ENCODE measurements at places on chromosomes 13 and 19.
A peak's percentile ranks its signal among the peaks of the same experiment; 100 is the strongest.

DNA sequence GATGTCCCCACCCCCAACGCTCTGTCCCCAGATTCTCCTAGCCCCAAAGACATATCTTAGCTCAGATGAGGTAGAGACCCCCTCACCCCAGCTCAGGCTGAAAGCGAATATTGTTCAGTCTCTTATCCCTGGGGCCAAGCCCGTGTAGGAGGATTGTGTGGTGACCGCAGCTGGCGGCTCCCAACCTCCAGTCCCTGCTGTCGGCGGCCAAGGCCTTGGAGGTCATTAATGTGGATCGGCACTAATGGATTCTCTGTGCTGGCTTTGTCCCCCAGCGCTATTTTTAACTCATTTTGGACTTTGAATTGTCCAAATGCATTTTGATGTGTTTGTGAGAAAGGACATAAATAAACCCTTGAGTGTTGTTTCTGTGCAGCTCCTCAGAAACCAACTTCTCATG is 124.2 kb downstream of the UQCRFS1 start:
- no peak for DNase-seq

DNA sequence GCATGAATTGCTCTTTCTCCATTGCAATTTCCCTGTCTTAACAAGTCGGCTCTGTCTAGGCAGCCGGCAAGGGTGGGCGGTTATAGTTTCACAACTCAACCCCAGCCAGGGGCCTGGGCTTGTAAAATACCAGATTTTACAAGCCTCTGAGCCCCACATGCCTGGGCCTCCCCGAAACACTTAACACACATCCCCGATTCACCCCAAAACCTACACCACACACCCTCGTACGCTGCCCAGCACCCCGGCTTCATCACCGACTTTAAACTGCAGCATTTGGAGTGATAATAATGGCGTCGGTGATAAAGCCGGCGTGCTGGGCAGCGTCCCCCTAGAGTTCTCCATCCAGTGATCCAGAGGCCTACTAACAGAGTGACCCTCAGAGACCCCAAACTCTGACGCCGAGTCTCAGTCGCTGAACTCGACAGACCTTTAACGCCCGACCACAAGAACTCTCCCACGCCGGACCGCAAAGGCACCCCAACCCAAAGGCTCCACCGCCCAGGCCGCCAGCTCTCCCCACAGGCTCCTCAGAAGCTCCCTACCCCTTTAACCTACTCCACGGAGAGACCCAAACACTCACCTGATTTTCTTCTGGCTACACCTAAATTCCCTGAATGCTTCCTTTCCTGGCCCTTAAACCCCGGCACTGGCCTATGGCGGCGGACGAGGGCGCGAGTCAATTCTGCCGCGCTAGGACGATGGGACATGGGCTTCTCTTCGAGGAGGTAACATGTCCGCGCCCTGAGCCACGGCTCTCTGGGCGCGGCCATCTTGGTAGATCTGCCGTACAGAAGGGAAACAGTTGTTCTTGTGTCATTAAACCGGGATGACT is at the start of gene ZNF649:
Gene ZNF649 (minus strand): TSS at position 687 of the 835 bp plus-strand sequence. CDS start 4,910 bp downstream, outside the sequence.
- peak; percentile 89 for DNase-seq

DNA sequence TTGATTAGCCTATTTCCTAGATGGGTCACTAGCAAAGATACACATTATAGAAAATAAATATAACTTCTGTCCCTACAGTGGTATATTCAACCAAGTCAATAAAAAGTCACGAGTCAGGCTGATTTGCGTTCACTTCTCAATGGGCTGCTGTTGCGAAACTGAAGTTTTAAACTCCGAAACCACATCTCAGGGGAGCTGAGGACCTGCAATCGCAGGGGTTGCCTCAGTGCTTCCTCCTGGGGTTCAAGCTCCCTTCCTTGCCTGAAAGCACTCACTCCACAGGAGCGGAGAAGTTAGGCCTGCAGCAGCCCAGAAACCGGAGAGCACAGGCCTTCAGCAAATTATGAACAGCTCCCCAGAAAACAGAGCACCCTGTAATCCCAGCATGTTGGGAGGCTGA is 39.6 kb downstream of the RAB20 start:
- no peak for DNase-seq

GRCh38 chr13:110001670-110002275 is 215.4 kb upstream of the IRS2 start:
- DNase-seq, result peak; percentile 85

DNA sequence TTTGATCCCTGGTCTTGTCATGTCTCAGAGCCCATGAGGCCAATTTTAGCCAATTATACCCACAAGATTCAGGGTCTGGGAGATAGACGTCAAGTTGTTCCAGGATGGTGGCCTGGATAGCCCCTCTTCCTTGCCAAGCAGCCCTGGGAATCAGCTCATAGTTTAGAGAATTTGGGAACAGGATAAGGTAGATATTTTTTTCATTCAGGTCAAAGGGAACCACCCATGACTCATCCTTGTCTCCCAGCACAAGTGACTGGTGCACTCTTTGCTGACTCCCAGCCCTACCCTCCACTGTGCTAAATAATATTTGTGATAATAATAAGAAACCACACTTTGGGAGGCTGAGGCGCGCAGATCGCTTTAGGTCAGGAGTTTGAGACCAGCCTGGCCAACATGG is 17.1 kb upstream of the S1PR4 start:
- no peak for DNase-seq

- no peak for DNase-seq
Observed at GRCh38 chr13:27257648-27258253, 6.4 kb downstream of the RPL21 start.

DNA sequence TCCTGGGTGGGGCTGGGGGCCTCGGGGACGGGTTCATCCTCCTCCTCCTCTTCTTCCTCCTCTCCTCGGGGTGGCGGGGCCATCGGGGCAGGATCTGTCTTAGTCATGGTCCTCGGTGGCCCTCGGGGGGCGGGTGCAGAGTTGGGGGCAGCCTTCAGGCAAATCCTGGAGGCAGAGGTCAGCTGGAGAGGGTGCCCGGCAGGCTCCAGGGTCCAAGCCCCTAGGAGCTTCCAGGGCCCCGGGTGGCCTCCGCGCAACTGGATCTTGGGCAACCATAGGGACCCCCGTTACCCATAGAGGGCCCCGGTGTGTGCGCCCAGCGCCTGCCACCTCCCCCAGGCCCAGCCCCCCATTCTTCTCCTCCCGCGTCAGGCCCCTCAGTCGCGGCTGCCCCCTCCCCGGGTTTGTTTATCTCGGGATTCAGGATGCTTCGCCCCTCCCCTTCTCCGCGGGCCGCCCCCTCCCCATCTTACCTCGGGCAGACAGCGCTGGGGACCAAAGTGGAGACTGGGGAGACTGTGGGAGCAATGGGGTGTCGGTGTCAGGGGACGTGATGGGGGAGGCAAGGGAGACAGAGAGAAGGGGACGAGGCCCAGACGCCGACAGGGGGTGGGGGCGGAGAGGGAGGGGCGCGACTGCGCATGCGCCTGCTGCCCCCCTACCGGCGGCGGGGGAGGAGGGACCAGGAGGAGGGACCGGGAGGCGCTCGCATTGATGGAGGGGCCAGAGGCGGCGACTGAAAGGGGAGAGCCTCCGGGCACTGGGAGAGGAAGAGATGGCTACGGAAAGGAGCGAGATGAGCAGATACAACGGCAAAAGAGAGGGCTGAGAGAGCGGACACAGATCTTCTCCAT is at the start of gene CLIP3:
Gene CLIP3 (minus strand): TSS at position 623 of the 854 bp plus-strand sequence. CDS start 516 bp downstream, at position 107.
- DNase-seq, result peak; percentile 63

GRCh38 chr19:50368649-50369570 is 3.5 kb upstream of the NAPSA start:
- DNase-seq, result peak; percentile 85

DNA sequence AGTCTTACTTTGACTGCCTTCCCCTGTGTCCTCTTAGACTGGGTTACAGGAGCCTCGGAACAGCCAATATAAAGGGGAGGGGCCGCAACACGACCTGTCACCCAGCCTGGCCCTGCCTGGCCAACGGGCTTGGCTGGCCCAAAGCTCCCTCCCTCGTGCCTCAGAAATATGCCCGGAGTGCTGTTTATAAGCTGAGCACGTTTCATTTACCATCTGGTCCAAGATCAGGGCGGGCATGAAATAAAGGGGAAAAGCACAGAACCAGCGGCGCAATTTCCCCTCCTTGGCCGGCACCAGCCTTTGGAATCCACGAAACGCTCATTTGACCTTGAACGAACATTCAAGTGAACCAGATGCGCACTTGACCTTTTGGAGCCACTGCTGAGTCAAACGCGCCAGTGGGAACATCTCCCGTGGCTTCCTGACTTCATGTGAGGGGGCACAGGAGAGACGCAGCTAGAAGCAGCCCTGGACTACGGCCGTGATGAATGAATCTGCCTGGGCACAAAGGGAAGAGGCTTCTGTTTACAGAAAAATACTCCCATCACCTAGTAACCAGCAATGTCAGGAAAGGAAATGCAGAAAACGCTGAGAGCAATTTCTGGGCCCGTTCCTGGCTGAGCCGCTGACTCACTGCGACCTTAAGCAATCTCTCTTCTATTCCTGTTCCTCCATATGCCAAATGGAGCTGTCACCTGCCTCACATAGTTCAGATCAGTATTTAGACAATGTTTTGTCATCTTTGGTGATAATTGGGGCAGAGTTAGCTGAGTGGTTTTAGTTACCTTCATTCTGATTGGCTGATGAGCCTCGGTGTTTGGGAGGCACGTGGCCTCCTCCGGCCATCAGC is 53.3 kb downstream of the RFX2 start:
- DNase-seq, result peak; percentile 94

- DNase-seq, result no peak
Observed at GRCh38 chr19:55678121-55678671, 3.2 kb downstream of the EPN1 start.

GRCh38 chr19:50512999-50513745 is 541 bp downstream of the ASPDH start:
- DNase-seq, result no peak

DNA sequence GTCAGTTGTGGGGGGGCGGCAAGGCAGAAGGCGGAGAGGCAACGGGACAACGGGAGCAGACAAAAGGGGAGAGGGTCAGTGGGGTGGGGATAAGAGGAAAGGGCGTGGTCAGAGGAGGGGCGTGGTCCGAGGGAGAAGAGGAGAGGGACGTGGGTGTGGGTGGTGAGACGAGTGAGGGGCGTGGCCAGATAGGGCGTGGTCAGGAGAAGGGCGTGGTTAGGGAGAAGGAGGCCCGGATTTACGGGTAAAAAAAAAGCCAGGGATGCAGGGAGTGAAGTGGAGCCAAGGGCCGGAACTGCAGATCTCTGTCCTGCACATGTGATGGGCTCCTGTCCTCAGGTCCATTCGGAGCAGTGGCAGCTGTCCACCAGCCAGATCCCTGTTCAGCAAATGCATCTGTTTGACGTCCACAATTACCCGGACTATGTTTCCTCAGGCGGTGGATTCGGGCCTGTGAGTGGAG is 21.5 kb downstream of the CPT1C start:
- DNase-seq, result no peak

DNA sequence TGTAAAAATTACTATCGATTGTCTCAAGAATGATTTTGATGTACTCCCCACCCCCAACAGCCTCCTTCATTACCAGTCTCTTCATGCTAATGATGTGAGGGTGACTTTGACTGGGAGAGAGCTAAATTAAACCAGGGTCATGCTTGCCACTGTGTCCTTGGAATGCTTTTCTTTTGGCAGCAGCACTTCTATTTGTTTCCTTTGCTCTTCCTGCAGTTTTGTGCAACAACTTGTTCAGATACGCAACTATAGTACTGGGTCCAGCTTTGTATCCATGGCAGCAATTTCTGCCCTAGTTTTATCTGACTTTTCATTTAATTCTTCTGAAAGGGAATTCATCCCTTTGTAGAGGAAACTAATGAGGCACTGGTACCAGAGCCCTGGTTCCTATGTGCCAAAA is 2792.1 kb downstream of the PCDH9 start:
- no peak for DNase-seq

DNA sequence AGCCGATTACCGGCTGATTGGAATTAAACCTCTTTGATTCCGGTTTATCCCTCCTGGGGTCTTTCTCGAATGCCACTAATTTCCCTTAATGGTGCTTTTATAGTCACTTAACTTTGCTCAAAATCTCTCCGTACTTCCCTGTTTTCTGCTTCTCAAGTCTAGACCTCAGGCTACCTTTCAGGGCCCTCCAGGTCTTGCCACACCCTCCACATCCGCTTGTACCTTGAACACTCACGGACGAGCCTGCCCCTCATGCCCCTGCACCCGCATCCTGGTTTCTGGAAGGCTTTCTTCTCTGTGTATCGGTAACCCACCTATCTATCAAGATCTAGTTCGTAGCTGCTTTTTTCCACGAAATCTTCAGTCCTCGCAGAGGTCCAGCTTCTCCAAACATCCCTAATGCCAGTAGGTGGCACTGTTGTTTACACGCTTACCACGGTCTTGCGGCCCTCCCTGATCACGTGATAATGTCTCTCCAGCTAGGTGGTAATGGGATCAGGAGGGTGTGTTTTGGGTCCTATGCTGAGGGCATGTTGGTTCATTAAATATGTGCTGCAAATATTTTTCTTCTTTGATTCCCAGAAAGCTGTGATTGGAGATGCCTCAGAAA is 13.8 kb downstream of the ATP12A start:
- peak; percentile 30 for DNase-seq

DNA sequence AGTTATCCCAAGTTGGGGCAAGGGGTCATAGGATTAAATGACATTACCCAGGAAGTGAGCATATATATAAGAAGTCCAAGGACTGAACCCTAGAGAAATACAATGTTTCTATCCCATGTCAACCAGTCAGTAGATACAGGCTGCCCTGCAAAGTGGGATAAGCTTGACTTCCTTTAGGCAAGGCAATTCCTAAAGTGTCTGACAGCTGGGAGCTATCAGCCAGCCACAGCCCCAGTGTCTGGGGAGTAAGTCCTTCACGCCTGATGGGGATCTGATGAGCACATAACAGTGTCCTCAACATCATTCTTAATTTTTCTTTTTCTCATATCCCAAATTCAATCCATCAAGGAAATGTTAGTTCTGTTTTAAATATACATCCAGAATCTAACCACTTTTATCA is 54.1 kb downstream of the DNAJC15 start:
- DNase-seq, result no peak

DNA sequence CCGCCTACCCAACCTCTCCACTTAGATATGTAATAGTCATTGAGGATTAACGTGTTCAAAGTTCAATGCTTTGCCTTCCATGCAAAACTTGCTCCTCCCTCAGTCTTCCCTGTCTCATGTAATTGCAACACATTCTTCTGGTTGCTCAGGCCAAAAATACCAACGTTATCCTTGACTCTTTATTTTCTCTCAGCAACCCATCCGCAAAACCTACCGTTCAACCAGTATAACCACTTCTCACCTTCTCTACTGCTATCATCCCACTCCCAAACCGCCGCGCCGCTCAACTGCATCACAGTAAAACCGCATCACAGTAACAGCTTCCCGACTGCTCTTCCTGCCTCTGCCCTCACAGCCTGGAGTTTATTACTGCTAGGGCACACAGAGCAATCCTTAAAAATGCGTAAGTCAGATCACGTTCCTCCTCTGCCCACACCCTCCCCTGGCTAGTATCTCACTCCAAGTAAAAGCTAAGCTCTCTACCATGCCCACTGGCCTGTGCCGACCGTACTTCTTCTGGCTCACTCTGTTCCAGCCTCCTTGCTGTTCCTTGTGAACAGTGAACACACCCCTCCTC is 8.2 kb downstream of the MTIF3 start:
- no peak for DNase-seq

- DNase-seq, result peak; percentile 14
Observed at GRCh38 chr19:47778954-47779351, 450 bp downstream of the SELENOW start.

- no peak for DNase-seq
Observed at GRCh38 chr19:52542984-52543664, 15.7 kb downstream of the ZNF808 start.

- no peak for DNase-seq
Observed at GRCh38 chr13:87131611-87132010, 539.6 kb upstream of the SLITRK5 start.

Data from astrocyte of the spinal cord (primary cell).